ENCODE measurements at places on chromosomes 7 and 10.

DNA sequence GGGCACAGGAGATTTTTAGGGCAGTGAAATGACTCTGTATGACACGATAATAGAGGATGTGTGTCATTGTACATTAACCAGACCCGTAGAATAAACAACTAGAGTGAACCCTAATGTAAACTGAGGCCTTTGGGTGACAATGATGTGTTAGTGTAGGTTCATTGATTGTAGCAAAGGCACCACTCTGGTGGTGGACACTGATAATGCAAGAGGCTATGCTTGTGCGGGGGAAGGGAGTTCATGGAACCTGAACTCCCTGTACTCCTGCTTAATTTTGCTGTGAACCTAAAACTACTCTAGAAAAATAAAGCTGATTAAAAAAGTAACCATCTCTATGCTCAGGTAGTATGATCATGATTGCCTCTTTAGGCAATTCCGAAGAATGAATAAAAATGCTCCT, 96.3 kb upstream of the VIPR2 start:
- DNase-seq = no peak

GRCh38 chr10:125063256-125063925, 97.0 kb downstream of the CTBP2 start:
- no peak for DNase-seq

- DNase-seq = no peak
These were observed 72.3 kb upstream of the ZNF746 start for GRCh38 chr7:149569726-149570422.

DNA sequence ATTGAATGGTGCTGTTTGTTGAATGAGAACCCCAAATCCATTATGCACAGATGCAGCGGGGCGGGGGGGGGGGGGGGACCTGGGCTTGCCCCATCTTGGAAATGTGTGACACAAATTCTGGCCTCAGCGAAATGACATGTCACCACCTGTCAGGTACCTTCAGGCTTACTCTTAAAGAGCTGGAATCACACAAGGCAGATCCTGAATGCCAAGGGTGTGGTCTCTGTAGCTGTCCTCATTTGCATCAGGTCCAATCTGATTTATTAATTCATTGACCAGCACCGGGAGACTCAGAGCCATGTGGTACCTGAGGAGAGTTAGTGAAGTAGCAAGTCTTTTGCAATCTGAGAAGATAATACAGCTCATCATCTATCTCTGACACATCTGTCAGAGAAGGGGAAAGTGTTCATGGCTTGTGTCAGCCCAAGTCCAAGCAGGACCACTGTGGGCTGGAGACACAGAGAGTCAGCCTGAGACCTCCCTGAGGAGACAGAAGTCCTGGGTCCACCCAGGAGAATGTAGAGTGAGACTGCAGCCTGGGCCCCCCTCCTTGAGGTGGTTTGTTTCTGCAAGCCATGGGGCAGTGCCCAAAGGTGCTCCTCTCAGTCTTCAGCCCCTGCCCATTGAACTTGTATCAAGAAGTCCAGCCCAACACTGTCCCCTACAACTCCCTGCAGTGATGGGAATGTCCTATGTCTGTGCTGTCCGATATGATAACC, 46.7 kb downstream of the ADCYAP1R1 start:
- DNase-seq = no peak

GRCh38 chr10:71074176-71074755, 138.1 kb upstream of the UNC5B start:
- DNase-seq = no peak

GRCh38 chr10:98919899-98920298, 315.8 kb downstream of the HPSE2 start:
- DNase-seq = no peak

DNA sequence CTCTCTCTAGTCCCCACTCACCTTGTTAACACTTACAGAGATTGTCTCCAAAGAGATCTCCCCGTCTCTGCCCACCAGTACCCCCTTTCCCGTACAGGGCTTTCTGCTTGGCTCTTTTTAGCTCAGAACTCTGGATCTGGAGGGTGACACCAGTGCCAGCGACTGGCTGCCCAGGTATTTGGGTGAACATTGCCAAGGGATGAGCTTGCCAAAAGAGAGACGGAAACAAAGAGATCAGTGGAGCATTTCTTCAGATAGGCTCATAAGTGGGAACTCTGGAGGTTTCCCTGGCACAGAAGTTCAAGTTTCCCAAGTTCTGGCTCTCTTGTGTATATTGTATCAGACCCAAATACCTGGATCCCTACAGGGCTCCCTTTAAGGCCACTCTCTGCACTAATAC, 30.0 kb downstream of the STRIP2 start:
- DNase-seq = no peak
